ENCODE measurements at places on chromosomes 1 and 21. TPM values are rescaled to one million over a fixed set of nuclear protein-coding genes. Genes with fewer than 3 reads are reported as not detected.

The FCRL5 gene
- total RNA-seq, result not detected

The CELA2B gene
- total RNA-seq, result not detected

The LAPTM5 gene
- 28.6 TPM for total RNA-seq

The TSACC gene
- total RNA-seq, result not detected

The ADGRB2 gene
- total RNA-seq, result 0.26 TPM

The TNFRSF4 gene
- total RNA-seq, result 3.7 TPM

The LAX1 gene
- total RNA-seq, result under 0.01 TPM

The CDKN2C gene
- total RNA-seq, result 17.6 TPM

The SPTA1 gene
- total RNA-seq, result 1.3 TPM

The FCRL2 gene
- total RNA-seq, result not detected

The MGST3 gene
- total RNA-seq, result 165 TPM

The CMPK1 gene
- total RNA-seq, result 75.7 TPM

The RAB42 gene
- total RNA-seq, result 5.6 TPM

The NMNAT2 gene
- 0.51 TPM for total RNA-seq

The SLC27A3 gene
- total RNA-seq, result 56.1 TPM

The LY9 gene
- not detected for total RNA-seq

The CACNA1S gene
- total RNA-seq, result not detected

The SPRR1B gene
- not detected for total RNA-seq

The CNR2 gene
- not detected for total RNA-seq

The CENPL gene
- 7.2 TPM for total RNA-seq

The KIFAP3 gene
- total RNA-seq, result 15.8 TPM

The RNU1-2 gene
- under 0.01 TPM for total RNA-seq

The KIF17 gene
- total RNA-seq, result 24.0 TPM

The PAQR6 gene
- total RNA-seq, result 0.38 TPM

The CNKSR1 gene
- total RNA-seq, result not detected

The PTGER3 gene
- not detected for total RNA-seq

The TRIM17 gene
- not detected for total RNA-seq

The SLC19A1 gene
- total RNA-seq, result 5.4 TPM

The GRHL3 gene
- not detected for total RNA-seq

The LEPR gene
- total RNA-seq, result 40.5 TPM

The IQGAP3 gene
- total RNA-seq, result 12.8 TPM

The FCER1G gene
- total RNA-seq, result 0.26 TPM

The LGR6 gene
- total RNA-seq, result not detected

The S100A5 gene
- total RNA-seq, result not detected

The C1orf115 gene
- 62.8 TPM for total RNA-seq

The TGFBR3 gene
- 25.9 TPM for total RNA-seq

The OLFML2B gene
- 0.13 TPM for total RNA-seq

The CLDN19 gene
- total RNA-seq, result not detected

The RNASEL gene
- total RNA-seq, result 0.39 TPM

The HPCAL4 gene
- total RNA-seq, result not detected

The HOOK1 gene
- total RNA-seq, result under 0.01 TPM

The HCN3 gene
- 0.51 TPM for total RNA-seq

Data from dermis microvascular lymphatic vessel endothelial cell (primary cell).